RPMI7951 (cell line): ENCODE measurements at places on chromosomes 4 and X. TPM values are rescaled to one million over a fixed set of nuclear protein-coding genes. Genes with fewer than 3 reads are reported as not detected.

Gene C4orf51
- total RNA-seq, result not detected in 2 replicates

Gene DUX4
- total RNA-seq, result not detected in 2 replicates

Gene CYSLTR1
- total RNA-seq, result not detected in 2 replicates

Gene SCML1
- total RNA-seq, result 19.9 and 30.0 TPM in 2 replicates

Gene STATH
- not detected in 2 replicates for total RNA-seq

Gene UGT2A1
- total RNA-seq, result not detected in 2 replicates

Gene CNKSR2
- 0.24 and 0.39 TPM in 2 replicates for total RNA-seq

Gene SSX3
- total RNA-seq, result not detected in 2 replicates

Gene ABLIM2
- under 0.01 and 0.29 TPM in 2 replicates for total RNA-seq

Gene CHRDL1
- 35.4 and 35.6 TPM in 2 replicates for total RNA-seq

Gene LARP7
- 29.8 and 33.8 TPM in 2 replicates for total RNA-seq

Gene DNAAF6
- total RNA-seq, result not detected in 2 replicates

Gene ATP5ME
- 217 and 228 TPM in 2 replicates for total RNA-seq

Gene ZMAT1
- not detected in 2 replicates for total RNA-seq

Gene PHOX2B
- not detected in 2 replicates for total RNA-seq

Gene ATP7A
- 14.1 and 15.0 TPM in 2 replicates for total RNA-seq

Gene C4orf54
- 1.4 TPM in 2 replicates for total RNA-seq

Gene CCDC110
- 1.2 and 3.3 TPM in 2 replicates for total RNA-seq

Gene SERPINA7
- total RNA-seq, result not detected in 2 replicates

Gene P2RY8
- 0.20 TPM in 1 of 2 replicates, not detected in the other for total RNA-seq

Gene PDZD4
- total RNA-seq, result 0.12 and 0.68 TPM in 2 replicates

Gene PCSK1N
- total RNA-seq, result 0.36 and 0.59 TPM in 2 replicates

Gene CT45A3
- total RNA-seq, result 0.36 TPM in 1 of 2 replicates, not detected in the other

GRCh38 chrX:120111611-120112010 lies 4.1 kb downstream of the RHOXF1 start:
- no peak for DNase-seq

- no peak for DNase-seq
Observed at GRCh38 chr4:189979196-189980047, 38.8 kb downstream of the FRG1 start.

DNA sequence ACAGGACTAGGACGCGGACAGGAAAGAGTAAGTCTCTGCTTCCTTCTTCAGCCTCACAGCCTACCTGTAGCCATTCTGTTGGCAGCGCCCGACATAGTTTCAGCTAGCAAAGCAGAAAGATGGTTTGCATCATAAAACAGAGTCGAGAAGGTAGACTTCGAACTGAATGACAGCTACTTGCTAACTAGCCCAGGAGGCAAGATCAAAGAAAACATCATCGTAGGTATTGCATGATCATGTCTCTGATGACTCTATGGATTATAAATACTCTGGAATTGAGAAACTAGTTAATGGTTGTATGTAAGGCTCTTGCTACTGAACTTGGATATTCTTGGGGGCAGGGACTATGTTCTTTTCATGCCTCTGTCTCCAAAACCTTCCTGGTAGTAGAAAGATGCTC lies 333.1 kb upstream of the KLF3 start:
- no peak for DNase-seq

GRCh38 chr4:138696771-138697170 lies 318.8 kb upstream of the NOCT start:
- DNase-seq, result peak; percentile 4

GRCh38 chr4:105147016-105147552 lies 408 bp downstream of the TET2 start:
- DNase-seq, result no peak

DNA sequence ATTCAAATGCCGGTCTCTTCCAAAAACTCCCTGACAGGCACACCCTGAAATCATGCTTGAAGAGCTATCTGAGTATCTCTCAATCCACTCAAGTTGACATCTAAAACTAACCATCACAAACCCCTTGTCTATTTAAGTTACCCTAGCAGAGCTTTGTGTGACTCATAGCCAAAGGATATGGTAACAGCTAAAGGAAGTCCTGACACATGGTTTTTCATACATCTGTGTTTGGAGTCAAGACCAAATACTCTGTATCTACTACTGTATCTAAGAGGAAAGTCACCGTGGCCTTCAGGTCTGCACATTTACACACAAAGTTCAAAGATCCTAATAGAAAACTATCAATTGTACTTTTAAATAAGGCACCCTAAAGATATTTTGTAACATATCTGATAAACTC lies 239.6 kb upstream of the VCX start:
- no peak for DNase-seq

- no peak for DNase-seq
Observed at GRCh38 chrX:2264179-2265030, 236.4 kb downstream of the DHRSX start.

DNA sequence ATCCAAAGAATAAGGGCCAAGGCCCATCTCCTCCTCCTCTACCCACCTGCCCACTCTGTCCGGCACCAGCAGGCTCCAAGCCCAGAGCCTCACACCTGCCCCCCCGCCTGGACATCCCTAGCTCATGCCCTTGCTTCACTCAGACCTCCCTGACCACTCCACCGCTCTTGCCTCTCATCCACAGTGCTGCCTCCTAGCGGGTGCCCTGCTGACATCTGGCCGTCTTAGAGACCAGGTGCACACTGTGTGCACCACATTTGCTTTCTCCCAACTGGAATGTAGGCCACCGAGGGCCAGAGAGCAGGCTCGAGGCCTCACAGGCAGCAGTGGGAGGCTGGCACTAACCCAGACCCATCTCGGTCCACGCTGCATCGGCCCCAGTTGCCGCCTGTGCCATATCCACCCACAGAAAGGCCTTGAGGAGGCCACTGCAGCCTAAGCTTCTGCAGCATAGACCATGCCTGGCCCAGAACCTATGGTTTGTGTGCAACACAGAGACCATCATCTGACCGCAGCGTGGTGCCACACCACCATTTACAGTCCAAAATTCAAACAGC lies 13.5 kb downstream of the LETM1 start:
- no peak for DNase-seq

DNA sequence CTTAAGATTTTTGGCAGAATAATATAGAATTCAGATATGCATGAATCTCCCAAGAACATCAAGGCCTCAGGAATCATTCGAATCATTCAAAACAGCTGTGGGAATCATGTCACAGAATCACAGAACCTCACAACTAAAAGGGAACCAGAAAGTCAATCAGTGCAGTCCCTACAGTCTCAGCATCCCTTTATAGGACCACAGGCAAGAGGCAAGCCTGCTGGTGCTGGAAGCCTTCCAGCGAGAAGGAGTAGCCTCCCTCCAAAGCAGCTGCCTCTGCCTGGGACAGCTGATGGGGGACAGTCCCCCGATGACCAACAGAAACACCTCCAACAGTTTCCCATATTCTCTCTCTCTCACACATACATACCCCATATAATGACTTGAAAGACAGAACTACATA lies 20.7 kb downstream of the QDPR start:
- no peak for DNase-seq

DNA sequence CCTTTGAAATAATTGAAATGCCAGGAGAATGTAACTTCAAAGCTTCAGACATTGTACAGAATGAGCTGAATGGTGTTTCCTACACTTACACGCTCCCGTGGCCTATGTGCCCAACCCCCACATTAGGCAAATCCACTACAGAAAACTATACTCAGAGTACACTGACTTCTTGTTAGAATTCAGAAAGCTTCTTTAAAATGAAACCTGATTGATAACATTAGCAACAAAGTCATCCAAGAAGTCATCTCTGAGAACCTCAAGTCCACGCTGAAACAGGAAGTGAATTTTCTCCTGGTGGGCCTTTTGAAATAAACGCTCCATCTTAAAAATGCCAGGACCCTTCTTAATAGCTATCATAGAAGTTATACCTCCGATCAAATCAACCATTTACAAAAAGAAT lies 136.3 kb downstream of the TSPAN5 start:
- DNase-seq, result no peak

- DNase-seq, result peak; percentile 32
Observed at GRCh38 chr4:140743194-140743931, 12.8 kb downstream of the TBC1D9 start.

DNA sequence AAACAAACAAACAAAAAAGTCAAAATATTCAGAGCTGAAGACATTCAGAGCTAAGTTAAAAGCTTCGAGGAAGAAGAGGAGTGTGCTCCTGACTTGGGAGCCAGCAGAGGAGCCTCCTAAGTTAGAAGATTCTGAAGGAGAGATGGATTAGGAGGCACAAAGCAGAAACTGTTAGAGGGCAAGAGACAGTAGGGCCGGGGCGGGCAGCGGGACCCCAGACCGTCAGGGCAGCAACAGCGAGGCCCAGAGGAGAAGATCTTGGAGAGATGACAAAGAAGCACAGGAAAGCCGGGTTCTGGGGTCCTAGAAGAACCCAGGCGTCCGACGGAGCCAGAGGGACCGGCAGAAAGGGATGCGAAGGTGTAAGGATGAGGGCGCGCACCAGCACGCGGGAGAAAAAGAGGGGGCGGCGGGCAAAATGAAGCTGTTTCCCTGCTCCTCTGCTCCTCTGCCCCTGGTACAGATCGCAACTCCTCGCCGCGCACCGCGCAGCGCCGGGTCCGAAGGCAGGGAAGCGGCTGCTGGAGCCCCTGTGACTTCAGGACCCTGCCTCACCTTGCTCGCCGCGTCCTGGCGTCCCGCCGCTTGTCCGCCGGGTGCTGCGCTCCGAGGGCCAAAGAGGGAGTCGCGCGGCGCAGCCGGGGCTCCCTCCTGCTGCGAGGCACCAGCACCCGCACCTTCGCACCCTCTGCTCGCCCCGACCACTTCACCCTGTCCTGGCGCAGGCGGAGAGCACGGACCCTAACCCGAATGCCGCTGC lies 477 bp downstream of the KLHL13 start:
- DNase-seq, result no peak

- DNase-seq, result no peak
Observed at GRCh38 chr4:158450741-158451140, 70.9 kb upstream of the RXFP1 start.

GRCh38 chr4:121791481-121791880 lies 9.6 kb upstream of the EXOSC9 start:
- DNase-seq, result peak; percentile 62

DNA sequence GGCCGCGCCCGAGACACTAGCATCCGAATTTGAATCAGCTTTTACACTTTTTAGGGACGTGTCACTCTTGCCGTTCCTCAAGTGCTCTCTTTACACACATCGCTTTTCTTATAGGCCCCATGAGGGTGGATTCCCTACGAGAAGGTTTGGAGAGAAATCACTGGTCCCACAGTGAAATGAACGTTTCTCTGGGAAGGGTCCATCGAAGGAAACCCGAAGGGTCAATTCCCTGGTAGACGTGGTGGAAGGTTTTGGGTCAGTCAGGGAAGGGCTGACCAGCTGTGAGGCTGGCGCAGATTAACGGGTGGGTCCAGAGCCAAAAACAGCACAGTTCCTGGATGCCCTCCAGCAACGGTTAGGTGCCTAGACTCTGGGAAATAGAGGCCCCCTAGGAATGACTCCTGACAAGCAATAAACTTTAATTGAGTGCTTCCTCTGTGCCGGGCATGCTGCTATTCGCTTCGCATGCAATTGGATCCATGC lies 35.9 kb downstream of the ETDC start:
- peak; percentile 82 for DNase-seq

DNA sequence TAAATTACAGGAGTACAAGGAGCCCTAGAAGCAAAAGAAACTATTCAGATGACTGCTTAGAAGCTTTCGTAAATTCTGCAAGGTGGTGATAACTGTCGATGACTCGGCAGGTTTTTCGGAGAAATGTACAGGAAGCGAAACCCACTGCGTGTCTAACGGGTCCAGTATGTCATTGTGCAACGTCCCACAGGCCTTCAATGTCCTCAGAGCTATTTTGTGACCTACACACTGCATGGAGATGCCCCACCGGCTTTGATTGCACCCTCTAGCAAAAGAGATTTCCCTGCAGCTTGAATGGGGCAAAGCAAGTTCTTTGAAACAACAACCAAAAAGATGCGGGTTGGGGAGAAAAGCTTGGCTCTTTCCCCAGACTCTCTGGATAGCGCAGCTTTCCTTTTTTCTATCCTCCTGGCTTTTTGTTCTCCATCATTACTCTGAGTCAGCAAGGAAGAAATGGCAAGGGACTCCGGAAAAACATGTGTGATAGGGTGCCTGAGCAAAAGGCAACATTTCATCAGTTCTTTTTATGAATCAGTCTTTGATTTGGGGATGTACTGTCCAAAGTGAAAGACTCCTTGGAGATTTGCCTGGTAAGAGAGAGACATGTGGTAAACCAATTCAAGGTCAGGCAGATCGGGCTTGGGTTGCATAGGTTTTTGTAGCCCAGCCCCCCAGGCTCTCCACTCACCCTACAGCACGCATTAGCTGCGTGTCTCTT lies 112.0 kb upstream of the TBL1X start:
- peak; percentile 90 for DNase-seq

DNA sequence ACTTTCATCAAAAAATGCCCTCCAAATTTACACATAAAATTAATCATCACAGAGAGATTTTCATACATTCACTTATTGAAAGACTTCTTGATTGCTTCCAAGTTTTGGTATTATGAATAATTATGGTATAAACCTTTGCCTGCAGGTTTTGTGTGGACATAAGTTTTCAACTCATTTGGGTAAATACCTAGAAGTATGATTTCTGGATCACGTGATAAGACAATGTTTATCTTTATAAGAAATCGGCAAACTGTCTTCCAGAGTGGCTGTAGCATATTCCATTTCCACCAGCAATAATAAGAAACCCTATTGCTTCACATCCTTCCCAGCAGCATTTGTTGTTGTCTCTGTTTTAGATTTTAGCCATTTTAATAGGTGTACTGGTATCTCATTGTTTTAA lies 1507.0 kb upstream of the IGFBP7 start:
- DNase-seq, result no peak

GRCh38 chrX:69148946-69149345 lies 16.3 kb downstream of the PJA1 start:
- no peak for DNase-seq

DNA sequence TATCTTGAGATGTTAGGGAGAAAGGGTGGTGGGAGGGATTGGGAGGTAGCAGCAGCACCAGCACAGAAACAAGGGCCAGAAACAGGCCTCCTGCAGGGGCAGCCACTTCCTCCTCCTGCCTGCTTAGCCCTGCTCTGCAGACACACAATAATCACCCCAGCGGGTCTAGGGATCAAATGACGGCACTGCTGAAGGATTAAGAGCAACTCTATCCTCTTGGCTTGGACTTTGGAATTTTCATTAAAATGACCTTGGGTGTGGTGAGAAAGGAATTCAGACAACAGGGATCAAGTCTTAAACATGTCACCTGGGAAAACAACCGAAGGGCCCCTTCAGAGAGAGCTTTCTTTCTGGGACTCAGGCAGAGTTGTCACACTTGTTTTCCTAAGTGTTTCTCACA lies 353.4 kb downstream of the SPRY1 start:
- DNase-seq, result no peak

DNA sequence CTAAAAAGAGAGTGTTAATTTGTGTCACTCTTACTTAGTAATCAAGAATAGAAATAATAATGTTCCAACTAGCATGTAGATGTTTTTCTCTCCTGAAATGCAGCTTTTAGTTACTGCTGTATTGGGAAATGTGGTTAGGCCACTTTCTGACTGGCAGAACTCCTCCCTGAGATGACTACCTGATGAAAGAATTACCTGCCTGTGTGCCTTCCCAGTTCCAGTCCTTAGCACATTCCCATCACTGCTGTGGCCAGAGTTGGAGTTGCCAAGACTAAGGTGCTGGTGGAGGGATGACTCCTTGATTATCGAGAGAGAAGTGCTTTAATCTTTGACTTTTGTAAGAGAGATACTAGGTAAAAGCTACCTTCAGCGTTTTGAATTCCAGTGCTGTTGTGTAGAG lies 9.5 kb downstream of the GAB1 start:
- DNase-seq, result no peak
